ENCODE measurements at places on chromosomes 16 and 17. TPM values are rescaled to one million over a fixed set of nuclear protein-coding genes. Genes with fewer than 3 reads are reported as not detected.

Gene ARSG
- 7.6 TPM for total RNA-seq

Gene NPIPB13
- 5.9 TPM for total RNA-seq

Gene SPDYE4
- not detected for total RNA-seq

Gene KCNJ16
- total RNA-seq: not detected

Gene FGF11
- 0.29 TPM for total RNA-seq

Measured in osteoblast (primary cell).